ENCODE measurements at places on chromosomes 3 and 15.

DNA sequence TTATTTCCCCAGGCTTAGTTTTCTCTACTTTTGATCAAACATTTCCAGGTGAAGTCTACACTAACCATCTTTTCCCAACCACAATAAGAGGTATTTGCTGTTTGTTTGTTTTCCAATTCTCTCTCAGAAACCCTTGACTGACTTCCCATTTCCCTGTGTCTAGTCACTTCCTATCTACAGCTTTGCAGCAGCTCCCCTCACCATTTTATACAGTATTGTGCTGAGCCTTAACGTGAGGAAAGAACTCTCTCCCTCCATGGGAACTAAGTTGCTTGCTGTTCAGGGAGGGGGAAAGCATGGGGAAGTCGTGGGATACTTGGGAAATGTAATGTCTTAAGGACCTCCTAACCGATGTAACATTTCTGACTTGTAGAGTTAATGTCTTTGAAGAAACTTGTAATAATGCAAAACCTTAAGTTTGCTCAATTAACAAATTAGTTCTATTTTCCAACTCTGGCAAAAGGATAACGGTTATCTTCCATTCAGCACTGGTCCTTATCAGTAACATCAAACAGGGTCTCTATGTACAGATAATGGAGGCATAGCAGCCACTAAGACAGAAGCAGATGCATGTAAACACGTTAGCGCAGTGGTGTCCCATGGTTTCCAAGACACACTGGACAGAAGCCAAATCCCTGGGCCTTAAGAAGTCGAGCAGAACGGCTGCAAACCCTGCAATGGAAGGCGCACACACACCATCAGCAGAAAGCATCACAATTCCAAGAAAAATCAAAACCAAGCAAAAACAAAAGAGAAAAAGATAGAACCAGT, 39.7 kb downstream of the NPTN start:
- no peak for DNase-seq

- no peak for DNase-seq
Observed at GRCh38 chr15:60093273-60094067, 89.4 kb downstream of the FOXB1 start.

- no peak for DNase-seq
Observed at GRCh38 chr3:56491566-56491965, 23.3 kb upstream of the ERC2 start.

DNA sequence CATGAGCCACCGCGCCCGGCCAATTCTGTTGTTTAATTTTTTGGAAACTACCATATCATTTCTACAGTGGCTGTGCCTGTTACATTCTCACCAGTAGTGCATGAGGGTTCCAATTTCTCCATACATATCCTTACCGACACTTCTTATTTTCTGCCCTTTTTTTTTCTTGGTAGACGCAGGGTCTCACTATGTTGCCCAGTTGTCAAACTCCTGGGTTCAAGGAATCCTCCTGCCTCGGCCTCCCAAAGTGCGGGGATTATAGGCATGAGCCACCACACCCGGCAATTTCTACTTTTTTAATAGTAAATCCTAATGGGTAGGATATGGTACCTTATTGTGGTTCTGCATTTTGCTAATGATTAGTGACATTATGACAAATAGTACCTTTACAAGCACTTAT, 9.6 kb downstream of the AMIGO3 start:
- no peak for DNase-seq

- no peak for DNase-seq
Observed at GRCh38 chr3:171192176-171192854, 165.8 kb upstream of the SLC2A2 start.

DNA sequence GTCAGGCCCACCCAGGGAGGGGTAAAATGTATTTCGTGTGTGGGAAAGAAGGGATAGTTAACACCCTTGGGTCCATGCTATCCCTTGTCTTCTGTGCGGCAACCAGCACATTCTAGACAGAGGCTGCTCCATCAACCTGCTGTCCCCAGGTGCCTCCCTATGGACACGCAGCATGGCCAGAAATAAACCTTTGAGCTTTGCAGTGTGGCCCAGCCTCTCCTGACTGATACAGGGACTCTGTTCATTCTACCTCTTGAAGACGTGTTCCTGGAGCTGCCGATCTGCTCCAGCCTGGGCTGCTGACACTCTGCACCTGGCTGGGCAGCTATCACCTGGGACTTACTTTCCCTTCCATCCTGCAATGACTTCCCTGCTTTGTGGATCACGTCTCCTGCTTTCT, 4.1 kb upstream of the KLF13 start:
- no peak for DNase-seq

Data from stimulated activated CD4-positive, alpha-beta T cell treated with anti-CD3 and anti-CD28 coated beads, Interleukin-4, amount 100 ng/mL, for 4 hours (primary cell).